ENCODE measurements at places on chromosomes 7 and 10. TPM values are rescaled to one million over a fixed set of nuclear protein-coding genes. Genes with fewer than 3 reads are reported as not detected.

DNA sequence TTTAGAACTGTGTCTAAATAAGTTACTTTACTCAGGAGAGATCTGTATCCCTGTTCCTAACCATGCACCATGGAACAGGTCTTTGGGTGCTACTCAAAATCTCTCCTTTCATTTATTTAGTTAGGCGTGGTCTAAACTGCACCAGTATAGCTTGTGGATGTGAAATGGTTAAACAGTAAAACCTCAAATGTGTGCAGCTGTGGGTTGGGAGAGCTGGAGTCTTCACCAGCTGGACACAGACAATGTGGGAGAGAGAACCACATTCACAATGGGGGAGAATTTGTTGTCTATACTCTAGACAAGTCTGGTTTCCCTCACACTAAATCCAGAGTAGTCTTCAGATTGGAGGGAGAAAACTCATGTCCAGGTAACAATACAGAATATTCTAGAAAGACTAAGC lies 31.2 kb upstream of the IKZF1 start:
- DNase-seq: no peak

- no peak for DNase-seq
Measured at GRCh38 chr7:141189231-141189630, 115.4 kb downstream of the TMEM178B start.

- peak; percentile 36 for DNase-seq
Measured at GRCh38 chr7:137488038-137488437, 144.5 kb upstream of the PTN start.

- no peak for DNase-seq
Measured at GRCh38 chr7:121620953-121621606, 225.0 kb upstream of the FAM3C start.

DNA sequence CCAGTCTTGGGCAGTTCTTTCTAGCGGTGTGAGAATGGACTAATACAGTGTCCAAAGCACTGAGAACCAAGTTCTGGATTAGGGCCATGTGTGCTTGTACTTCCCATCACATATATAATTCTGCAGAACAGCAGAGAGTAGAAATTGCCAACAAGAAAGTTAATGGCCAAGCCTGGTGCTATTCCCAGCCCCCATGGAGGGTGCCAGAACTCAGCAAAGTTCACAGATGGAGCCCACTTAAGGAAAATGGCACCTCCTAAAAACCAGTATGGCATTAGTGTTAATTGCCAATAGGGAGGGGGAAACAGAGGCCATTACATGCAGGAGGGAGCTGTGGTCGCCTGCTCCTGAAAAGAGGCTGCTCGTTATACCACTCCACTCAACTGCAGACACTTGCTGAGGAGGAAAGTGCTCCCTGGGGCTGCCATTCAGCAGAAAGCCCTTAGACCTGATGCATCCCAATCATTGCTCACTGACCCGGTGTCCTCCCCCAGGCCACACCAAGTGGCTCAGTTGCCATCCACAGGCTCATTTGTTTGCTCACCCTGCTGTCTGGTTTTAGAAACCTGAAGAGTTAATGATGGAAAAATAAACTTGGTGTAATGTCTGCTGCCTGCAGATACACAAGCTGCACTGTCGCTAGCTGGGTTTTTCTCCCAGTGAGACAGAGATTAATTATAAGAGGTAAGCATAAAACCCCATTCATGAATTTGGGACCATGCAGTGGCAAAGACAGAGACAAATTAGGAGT lies 280.6 kb downstream of the GFRA1 start:
- DNase-seq: no peak

DNA sequence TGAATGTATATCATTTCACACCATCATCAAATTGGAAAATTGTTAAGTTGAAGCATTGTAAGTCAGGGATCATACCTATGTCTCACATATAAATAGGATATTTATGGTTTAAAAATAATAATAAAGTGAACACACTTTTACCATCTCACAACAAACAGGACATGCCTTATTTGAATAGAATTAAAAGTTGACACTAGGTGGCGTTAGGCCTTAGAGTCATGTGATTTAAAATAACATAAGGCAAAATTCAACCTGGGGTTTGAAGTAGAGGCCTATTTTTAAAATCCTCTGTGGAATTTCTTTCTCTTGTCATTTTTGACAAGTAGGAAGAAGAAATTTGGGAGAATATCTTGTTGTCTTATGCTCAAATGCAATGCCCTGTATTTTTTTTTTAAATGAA lies 184.7 kb upstream of the PCDH15 start:
- DNase-seq: peak; percentile 25

DNA sequence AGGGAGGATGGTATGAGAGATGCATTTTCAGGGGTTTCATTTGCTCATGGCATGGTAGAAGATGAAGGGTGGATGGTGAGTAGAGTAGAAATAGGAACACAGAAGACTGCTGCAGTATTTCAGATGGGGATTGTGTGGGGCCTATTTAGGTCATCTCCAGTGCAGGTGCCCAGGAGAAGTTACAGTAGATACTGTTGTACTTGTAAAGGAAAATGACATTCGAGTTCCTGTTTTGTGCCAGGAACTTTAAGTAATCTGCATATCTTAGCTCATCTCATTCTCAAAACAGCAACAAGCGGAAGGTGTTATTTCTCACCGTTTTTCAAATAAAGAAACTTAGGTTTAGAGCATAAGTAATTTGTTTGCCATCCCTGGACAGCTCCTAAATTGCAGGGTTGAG lies 156.2 kb downstream of the AUTS2 start:
- DNase-seq: no peak

GRCh38 chr7:34835901-34836600 lies 178.0 kb downstream of the NPSR1 start:
- DNase-seq: peak; percentile 22

GRCh38 chr7:130417213-130417612 lies 23.6 kb downstream of the CEP41 start:
- DNase-seq: no peak

DNA sequence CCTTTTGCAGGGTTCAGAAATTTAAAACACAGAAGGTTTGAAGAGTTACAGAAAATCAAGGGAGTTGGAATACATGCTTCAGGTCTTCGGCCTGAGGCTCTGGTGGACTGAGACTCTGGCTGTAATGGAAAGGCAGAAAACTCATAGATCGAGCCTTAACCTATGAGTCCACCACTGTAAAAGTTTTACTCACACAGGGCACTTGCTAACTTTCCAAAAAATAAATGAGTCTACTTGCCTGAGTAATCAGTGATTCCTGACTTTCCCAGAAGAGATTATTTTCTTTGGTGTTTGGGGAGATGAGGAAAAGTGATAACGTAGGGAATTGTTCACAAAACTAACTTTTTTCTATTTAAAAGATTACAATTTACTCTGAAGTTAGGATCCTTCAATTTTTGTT lies 108.0 kb downstream of the MBL2 start:
- no peak for DNase-seq

DNA sequence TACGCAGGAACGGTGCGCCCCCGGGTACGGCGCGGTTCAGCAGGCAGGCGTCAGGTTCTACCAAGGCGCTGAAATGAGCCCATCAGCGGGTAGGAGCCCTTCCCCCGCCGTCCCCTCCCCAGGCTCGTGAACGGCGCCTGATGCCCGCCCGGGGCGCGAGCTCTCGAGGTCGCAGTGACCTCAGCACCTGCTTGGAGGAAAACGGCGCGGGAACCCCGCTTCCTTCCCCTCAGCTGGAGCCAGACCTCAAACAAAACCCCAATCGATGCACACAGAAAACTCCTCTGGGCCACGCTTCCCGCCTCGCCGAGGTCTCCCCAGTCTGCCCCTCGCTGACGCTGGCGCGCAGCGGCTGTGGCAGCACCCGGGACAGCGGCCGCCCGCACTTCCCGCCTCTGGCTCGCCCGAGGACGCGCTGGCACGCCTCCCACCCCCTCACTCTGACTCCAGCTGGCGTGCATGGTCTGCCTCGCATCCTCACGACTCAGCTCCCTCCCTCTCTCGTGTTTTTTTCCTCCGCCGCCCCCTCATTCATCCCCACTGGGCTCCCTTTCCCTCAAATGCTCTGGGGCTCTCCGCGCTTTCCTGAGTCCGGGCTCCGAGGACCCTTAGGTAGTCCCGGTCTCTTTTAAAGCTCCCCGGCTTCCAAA lies 514 bp upstream of the GAD2 start:
- peak; percentile 53 for DNase-seq

DNA sequence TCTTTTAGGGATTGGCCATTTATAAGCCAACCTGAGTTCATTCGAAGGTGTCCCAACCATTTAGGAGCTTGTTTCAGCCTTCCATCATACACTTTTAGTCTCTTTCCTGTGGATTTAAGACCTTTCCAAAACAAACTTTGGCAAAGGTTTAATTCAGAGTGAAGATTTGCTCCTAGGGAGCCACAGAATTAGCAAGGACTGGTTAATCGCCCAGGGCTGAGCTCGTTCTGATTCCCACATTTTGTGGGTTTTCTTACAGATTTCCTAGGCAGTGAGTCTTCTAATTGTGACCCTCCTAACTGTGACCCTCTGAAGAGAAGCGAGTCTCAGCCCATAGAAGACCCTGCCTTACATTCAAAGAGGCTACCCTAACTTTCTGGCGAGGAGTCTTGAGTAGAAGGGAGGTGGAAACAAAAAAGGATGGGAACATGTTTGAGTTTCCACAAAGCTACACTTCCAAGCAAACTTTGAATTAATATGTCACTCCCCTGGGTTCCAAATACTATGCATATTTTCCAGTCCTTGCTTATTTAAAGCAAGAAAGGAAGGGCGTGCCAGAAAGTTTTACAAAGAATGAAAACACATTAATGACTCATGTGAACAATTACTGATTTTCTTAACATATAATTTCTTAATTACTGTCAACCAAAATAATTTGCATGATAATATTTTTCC lies 118.3 kb downstream of the ARID5B start:
- DNase-seq: peak; percentile 94

DNA sequence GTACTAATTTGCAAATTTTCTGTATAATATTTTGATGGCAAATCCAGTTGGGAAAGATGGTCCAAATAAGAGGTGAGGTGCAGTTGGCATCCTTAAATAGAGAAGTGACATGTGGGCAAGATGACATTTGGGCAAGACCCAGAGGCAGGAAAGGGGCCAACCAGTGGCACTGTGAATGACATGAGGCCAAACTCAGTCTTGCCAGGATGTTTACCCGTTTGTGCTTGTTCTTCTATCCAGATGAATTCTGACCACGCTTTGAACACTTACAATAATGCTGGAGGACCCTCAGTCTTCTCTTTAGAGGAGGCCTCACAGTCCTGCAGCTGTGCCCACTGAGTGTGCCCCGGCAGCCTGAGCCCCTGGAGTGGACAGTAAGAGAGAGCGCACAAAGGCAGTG lies 45.1 kb downstream of the KCNMA1 start:
- no peak for DNase-seq

GRCh38 chr10:23190872-23191763 lies 994 bp upstream of the PTF1A start:
- DNase-seq: no peak

GRCh38 chr7:44078521-44078920 lies 3.8 kb downstream of the POLM start:
- no peak for DNase-seq

DNA sequence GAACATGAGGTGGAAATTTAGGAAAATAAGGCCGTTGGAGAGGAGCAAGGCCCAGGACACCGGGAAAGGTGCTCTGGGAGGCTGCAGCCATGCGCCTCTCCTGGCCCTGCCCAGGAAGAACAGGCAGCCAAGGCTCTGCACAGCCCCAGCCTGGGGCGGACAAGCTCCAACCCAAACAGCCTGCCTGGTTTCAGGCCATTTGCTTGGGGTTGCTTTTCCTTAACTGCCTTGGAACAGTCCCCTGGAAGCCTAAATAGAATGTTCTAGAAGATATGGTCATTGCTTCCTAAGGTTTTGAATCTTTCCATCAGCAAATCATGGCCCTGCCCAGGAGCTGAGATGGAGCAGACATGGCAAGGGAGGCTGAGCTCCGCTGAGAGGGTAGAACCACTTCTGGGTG lies 11.0 kb downstream of the VSTM4 start:
- no peak for DNase-seq

DNA sequence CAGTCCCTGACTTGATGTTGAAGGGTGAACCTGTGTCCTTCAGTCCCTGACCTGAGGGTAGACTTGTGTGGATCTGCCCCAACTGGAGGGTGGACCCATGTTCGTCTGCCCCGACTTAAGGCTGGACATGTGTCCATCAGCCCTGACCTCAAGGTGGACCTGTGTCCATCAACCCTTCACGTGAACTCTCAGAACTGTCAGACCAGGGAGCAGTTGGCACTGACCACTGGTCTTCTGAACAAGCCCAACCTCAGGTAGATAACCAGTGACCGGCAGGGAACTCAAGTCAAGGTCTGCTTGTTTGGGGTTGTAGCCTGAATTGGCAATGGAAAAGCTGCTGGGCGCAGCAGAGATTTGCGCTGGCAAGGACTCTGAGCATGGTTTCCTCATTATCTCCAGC lies 96.5 kb downstream of the ADCY1 start:
- no peak for DNase-seq

DNA sequence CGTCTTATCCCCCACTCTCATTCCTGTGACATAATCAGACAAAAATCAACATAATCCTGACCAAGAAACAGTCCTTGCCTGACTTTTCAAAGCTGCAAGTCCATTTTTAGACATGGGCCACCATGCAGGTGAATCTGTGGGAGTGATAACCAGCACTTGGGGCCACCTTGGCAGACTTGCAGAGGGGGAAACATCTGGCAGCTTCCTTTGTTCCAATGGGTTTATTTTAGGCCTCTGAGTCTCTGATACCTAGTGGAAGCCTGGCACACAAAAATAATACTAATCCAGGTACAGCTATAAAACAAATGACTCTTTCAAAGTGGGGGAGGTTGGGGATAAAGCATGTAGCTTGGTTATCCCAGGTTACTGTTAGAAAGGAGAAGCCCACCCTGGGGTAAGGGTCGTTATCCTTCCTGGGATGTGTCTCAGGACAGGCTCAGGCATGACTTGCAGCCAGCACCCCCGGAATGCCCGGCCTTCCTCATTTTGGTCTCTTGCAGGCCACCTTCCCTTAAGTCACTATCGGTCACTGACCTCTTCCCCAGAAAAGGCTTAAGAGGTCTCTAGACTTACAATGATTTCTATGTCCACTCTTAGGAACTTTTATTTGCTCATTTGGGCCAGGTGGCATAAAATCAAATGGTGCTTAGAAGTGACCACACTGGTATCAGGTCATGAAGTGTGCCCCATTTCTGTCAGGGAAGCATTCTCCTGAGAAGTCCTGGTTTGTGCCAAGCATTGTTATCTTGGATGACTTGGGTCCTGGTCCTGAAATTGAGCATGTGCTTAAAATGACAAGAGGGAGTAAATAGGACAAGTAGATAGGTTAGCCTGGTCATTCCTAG lies 37.6 kb downstream of the EEPD1 start:
- peak; percentile 55 for DNase-seq

CYP2C19 gene
- not detected for polyA plus RNA-seq

NUTM2E gene
- polyA plus RNA-seq: not detected

TAS2R41 gene
- polyA plus RNA-seq: not detected

NHLRC2 gene
- polyA plus RNA-seq: 12.0 TPM

CPA2 gene
- polyA plus RNA-seq: 0.41 TPM

GPR37 gene
- polyA plus RNA-seq: 33.5 TPM

CALHM1 gene
- polyA plus RNA-seq: 0.07 TPM

SCRN1 gene
- polyA plus RNA-seq: 46.1 TPM

MPP7 gene
- 4.9 TPM for polyA plus RNA-seq

EVX1 gene
- polyA plus RNA-seq: not detected

LIPN gene
- polyA plus RNA-seq: not detected

SORBS1 gene
- 52.1 TPM for polyA plus RNA-seq

TEX47 gene
- not detected for polyA plus RNA-seq

ACHE gene
- polyA plus RNA-seq: 49.3 TPM
